ENCODE measurements at places on chromosomes 2 and 18.

DNA sequence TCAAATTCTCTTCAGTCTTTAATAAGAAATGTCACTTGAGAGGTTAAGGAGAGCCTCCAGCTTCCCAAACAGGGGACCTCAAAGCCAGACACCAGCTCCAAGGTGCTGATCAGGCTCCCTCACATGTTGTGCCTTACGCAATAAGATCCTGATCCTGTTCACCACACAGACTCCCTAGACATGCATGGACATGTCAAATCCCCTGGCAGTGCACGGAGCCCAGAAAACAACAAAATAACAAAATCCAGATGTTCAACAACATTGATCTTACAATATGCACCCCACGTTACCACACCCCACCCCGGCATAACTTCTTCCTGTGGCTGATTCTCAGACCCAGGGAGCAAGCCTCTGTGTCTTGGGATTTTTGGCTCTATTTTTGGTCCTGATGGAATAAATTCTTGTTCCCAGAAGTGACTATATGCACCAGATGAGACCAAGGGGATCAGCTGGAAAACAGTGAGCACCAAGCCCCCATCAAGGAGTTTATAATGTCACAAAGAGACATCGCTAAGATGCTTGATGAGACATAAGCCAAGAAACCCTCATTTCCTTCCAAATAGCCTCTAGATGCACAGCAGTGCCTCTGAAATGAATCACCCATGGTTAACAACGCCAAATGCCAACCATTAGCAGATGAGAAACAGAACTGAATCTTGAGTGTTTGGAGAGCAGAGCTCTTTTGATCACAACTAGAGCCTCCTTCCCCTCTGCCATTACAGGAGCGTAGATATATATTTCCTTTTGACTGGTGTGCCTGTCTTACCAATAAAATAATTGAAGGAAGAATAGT lies 198.2 kb downstream of the PRKCE start:
- no peak for DNase-seq

GRCh38 chr2:104033399-104033798 lies 820.5 kb upstream of the POU3F3 start:
- no peak for DNase-seq

GRCh38 chr2:167471734-167472133 lies 583.5 kb downstream of the XIRP2 start:
- DNase-seq: no peak

- no peak for DNase-seq
Measured at GRCh38 chr2:107809835-107810234, 16.9 kb upstream of the RGPD4 start.

GRCh38 chr2:86194751-86195054 lies 559 bp downstream of the IMMT start:
- no peak for DNase-seq

- no peak for DNase-seq
Measured at GRCh38 chr2:217183471-217183870, 323.6 kb upstream of the TNP1 start.

GRCh38 chr18:59516356-59517155 lies 157.5 kb upstream of the LMAN1 start:
- DNase-seq: peak; percentile 53

- DNase-seq: no peak
Measured at GRCh38 chr2:195390686-195391321, 266.2 kb upstream of the SLC39A10 start.

- DNase-seq: no peak
Measured at GRCh38 chr2:42909966-42910365, 117.6 kb upstream of the HAAO start.

GRCh38 chr2:28209261-28209691 lies 183.4 kb upstream of the FOSL2 start:
- DNase-seq: no peak

DNA sequence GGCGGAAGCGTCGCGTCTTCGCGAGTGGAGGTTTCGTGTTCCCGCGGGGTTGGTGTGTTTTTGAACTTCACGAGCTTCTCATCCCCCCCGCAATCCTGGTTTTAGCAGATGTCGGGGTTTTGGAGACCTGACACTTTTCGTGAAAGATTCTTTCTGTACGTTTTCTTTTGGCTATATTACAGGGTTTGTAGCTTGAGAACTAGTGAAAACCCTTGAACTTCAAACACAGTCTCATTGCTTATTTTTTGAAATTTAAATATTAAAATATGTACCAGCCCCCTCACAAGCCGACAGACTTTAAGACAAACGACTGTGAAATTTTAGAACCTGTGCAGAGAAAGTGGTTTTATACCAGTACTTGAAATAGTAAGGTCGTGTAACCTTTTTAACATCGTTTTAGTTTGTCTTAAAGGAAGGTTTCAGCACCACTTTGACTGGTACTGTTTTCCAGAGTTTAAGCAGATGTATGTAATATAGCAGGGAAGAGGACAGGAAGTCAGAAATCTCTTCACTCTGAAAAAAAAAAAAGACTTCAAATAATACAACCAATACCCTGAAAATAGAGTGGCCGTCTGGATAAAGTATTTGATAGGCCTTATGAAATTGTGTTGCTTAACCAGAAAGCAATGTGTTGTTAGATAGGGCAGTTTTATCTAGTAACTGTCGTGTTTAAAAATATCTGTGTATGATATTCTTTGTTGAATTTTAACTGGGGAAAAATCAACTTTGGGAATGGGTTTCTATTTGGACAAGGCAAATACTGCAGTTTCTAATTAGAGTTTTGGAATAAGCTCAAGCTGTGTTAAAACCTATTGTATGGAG lies 1.4 kb downstream of the SPATS2L start:
- DNase-seq: no peak

- no peak for DNase-seq
Measured at GRCh38 chr2:10523406-10524189, 75.5 kb upstream of the ODC1 start.

GRCh38 chr2:189151906-189152305 lies 27.7 kb downstream of the COL5A2 start:
- DNase-seq: no peak

DNA sequence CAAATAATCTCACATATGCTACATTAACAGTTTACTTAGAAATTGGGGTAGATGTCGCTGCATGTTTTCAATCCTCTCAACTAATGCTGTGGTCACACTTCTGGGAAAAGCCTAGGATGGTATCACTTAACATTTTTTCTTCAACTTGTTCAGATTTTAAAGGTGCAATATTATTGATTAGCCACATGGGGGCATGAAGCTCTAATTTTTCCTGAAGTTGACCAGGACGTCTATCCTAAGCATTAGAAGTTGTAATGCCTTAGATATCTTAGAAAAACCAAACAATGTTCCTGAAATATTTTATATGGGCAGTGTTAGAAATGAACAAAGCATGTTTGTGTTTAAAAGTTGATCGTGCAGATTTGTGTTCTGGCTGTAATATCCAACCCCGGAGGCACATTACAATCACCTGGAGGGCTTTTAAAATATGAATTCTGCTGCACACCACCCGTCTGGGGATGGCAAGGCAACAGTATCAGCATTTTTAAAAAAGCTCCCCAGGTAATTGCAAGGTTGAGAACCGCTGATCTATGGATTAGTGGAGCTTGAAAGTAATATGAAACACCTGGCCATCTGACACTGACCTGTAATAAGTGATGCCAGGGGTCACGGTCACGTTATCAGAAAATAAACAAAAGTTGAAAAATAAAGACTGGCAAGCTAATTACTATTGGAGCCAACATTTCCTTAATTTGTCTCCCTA lies 100.5 kb upstream of the LMAN1 start:
- DNase-seq: no peak

DNA sequence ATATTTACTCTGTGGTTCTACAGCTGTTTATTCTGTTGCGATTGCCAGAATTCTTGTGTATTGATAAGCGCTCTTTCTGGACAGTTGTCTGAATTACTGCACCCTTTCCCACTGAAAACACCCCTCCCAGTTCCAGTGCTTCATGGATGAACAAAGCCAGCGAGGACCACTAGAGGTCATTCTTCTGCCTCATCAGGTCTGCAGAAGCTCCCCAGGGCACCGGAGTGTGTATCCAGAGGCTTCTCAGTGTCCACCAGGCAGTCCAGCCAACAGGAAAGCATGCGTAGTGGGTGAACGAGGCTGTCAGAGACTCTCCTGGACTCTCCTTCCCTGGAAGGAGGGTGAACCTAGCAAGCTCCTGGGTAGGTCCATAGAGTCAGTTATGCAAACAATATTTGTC lies 40.6 kb upstream of the INHBB start:
- DNase-seq: no peak

GRCh38 chr2:45845566-45845965 lies 194.1 kb downstream of the PRKCE start:
- DNase-seq: no peak

GRCh38 chr2:139964721-139965440 lies 1184.7 kb upstream of the NXPH2 start:
- DNase-seq: no peak

DNA sequence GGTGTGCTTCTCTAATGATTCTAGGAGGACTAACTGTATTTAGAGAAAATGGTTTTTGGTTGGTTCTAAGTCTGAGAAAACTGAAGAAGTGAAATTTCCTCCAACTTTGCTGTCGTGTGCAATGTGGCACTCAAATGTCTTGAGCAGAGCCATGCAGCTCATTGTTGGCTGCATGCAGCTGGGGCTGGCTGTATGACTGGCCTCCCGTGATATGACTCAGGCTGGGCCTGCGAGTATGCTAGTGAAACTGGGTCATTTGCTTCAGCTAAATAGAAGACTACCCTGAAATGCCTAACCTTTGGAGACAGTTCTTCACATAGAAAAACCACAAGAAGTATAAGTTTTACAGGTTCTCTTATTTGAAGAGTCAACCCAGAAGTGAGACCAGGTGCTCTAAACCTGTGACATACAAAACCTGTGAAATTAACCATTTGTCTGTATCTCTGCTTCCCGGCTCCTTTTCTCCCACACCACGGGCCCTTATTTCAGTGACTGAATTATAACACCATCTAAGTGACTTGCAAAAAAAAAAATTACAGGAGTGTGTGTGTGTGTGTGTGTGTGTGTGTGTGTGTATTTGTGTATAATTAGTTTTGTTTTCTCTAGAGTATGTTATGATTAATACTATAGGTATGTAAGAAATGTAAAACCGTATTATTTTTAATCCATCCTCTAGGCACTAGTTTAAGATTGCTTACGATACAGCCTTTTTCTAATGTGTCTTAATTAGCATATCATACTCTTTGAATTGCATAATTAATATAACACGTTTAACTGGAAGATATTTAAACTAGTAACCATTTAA lies 15.9 kb downstream of the POLI start:
- no peak for DNase-seq

DNA sequence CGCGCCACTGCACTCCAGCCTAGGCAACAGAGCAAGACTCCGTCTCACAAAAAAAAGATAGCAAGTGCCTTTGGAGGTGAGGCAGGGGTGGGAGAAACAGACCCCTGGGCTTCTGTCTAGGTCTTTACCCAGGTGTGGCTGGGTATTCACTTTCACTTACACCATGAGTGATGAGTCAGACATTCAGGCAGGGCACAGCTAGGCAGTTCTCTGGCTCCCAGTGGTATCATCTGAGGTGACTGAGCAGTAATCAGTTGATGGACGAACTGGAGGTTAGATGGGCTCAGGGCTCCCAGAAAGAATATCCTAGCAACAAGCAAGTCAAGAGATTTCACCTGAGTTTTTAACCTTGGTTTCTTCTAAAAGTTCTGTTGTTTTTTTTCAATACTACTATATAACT lies 107.0 kb upstream of the RAB6C start:
- no peak for DNase-seq

DNA sequence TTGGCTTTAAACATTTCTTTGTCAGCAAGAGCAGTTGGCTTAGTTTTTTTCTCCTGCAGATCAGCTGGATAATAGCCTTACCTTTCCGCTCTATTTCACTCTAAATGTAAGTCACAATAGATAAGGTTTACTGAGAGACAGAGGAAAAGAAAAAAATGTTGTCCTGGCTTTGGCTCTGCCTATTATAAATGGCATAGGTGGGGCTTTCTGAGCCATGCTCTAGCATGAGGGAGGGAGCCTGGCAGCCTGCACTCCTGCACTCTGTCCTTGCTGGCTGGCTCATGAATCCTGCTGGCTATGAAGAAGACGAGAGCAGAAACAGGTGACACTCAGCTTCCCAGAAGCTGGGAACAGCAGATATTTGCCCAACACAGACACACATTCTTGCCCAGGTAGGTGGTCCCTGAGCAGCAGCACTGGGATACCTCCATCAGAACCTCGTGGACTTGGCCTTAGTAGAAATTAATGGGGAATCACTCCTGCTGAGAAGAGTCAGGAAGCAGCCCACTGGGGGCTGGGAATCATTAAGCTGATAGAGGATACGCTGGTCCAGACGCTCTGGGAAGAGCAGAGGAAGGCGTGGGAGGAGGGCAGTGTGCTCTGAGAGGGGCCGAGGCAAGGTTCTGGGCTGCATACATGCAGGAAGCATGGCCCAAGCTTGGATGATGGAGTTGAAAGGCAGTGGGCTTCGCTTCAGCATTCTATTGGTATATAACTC lies 514.4 kb upstream of the HS6ST1 start:
- no peak for DNase-seq

- DNase-seq: no peak
Measured at GRCh38 chr2:10014418-10015190, 28.7 kb upstream of the KLF11 start.

DNA sequence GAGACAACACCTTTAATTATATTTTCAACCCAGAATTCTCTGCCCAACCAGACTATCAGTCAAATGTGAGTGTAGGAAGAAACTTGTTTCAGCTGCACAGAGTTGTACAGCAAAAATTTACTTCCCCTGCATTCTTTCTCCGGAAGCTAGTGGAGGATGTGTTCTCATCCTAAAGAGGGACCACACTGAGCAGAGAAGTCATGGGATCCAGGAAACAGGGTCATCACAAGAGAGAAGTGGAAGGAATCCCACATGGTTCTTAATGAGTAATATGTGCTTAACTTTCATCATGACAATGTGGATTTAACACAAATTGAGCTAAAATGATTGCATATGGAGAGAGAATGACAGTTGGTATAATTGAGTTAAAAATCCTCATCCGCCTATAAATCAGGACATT lies 78.2 kb downstream of the INPP4A start:
- DNase-seq: no peak

DNA sequence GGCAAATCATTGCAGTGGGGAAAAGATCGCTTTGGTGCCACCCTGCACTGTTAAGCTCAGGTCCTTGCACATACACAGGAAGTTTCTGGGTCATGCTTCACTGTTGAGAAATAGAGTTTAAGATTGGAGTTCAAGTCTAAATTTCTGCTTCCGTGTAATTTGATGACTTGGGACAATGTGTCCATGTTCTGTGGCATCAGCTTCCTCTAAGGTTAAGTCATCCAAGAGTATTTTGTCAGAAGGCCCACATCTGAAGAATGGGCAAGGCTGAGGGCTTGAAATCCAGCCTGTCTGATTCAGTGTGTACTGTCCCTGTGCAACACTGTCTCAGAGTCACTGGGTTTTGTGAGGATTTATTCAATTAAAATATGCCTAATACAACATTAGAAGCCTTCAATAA lies 880.7 kb downstream of the SUCLG1 start:
- DNase-seq: no peak

DNA sequence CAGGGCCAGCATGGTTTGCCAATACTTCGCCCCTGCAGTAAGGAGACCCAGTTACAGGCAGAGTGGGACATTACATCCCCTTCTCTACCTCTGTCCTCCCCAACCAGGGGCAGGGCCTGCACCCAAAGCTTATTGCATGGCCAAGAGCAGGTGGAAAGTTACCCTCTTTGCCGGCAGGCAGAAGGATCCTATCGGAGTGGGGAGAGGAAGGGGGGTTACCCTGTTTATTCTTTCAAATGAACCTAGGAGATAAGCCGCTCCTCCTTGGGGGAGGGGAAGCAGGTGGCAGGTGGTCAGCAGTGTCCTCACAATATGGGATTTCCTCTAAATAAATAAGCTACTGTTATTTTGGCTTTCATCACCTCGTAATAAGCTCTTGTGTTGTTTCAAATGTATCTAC lies 53.9 kb downstream of the SPATS2L start:
- no peak for DNase-seq
